ENCODE measurements at places on chromosomes 1 and 21.

GRCh38 chr1:155003766-155004351, 1.3 kb downstream of the ZBTB7B start:
- DNase-seq: no peak

- no peak for DNase-seq
These were observed 116.5 kb downstream of the TMEM53 start for GRCh38 chr1:44557778-44558177.

DNA sequence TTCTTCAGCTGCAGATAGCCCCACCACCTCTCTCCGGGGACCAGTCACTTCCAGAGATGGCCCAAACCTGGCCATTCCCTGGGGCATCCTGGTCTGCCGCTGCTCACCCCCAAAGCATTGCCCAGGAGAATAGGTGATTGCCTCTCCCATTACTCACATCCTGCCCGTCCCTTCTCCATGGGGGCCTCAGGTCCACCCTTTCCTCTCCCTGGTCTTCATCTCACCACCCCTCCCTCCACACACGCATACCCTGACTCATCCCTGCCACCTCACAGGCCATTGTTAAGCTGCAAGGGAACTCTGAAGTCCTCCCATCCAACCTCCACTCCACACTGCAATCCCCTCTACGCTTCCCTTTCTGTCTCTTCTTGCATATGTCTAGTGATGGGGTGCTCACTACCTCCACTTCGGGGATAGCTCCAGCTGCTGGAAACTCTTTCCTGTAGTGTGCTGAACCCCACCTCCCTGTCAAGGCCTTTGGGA, at the start of gene PLEKHG5:
TSS of gene PLEKHG5 (minus strand) at position 188 of the 483 bp plus-strand sequence. CDS start 14,096 bp downstream, outside the sequence.
- DNase-seq: peak; percentile 71

GRCh38 chr1:21630571-21631343, 38.4 kb downstream of the RAP1GAP start:
- DNase-seq: no peak

DNA sequence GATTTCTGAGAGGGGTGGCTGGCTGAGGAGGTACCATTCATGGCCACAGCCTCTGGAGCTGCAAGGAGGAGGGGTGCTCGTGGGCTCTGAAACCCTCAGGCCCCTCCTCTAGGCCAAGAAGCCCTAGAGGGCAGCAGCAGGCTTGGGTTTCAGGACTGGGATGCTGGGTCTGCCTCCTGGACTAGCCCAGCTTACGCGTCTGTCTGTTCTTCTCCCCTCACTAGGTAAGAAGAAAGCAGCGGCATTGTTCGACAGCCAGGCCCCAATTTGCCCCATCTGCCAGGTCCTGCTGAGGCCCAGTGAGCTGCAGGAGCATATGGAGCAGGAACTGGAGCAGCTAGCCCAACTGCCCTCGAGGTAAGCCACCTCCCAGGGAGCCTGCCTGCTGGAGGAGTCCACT, 60.3 kb downstream of the TMEM53 start:
- no peak for DNase-seq

GRCh38 chr1:200526709-200527612, 93.6 kb downstream of the KIF14 start:
- DNase-seq: no peak

GRCh38 chr1:53339736-53340635, 12.1 kb upstream of the LRP8 start:
- DNase-seq: no peak

GRCh38 chr1:94039514-94039870, 81.5 kb downstream of the ABCA4 start:
- DNase-seq: no peak

DNA sequence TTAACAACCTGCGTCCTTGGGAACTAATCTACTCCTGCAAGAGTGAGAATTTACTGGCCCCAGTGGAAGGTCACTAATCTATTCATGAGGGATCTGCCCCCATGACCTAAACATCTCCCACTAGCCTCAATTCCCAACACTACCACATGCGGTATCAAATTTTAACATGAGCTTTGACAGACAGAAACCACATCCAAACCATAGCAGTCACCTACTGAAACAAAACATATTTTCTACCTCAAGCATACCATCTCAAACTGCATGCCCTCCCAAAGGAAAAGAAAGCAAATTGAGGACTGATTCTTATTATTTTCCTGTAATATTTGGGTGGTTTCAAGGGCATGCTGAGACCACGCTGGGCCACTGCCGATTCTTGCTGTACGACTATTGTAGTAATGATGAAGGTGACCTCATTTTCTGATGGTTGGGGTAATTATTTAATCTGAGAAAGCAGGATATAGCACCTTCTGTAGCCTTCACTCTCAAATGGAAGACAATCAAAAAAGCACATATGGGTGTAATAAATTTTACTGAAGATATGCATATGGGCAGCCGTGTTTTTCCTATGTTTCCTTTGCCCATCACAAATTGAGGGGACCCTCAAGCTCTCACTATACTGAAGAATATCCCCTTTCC, 13.2 kb upstream of the GBP5 start:
- no peak for DNase-seq
